Lung (tissue), 17 donors: ENCODE measurements at places on chromosomes 7 and 10. TPM values are rescaled to one million over a fixed set of nuclear protein-coding genes. Genes with fewer than 3 reads are reported as not detected.

DNA sequence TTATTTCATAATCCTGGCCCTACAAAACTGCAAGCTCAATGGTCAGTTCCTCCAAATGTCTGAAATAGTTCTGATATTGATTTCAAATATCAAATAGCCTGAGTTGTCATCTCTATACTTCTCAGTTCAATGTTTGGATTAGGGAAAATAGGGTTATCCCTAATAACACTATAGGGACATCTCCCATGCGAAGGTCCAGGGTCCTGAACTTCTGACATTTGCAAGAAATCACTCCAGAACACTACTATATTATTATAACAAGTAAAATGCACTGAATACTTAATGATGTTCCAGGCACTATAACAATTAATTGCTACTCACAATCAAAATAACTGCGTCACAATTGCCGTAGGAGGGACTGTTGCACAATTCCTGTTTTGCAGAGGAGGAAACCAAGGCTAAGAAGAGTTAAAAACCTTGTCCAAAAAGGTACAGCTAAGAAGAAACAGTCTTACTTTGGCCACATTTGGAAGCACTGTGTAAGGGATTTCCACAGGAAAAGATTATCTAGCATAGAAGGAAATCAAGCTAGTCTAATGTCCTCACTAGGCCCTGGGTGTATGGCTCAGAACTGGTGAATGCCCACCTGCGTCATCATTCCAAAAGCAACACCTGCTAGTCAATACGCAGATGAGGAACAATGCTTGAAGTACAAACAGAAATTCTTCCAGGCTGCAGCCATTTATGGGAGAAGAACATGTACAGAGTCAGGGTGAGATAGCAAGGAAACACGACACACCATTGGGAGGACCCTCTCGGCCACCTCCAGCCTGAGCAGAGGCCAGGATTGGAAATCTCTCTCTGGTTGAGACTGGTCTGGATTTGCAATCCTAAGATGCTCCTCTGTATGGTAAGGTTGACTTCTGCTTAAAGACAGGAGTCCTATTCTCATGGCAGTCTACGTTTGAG lies 48.3 kb downstream of the ABLIM1 start:
- H3K27me3 ChIP-seq: no peaks in the 10 kb centered on the region
- peaks cover 70% of the 10 kb centered on the region for H3K4me1 ChIP-seq
- peak overlapping the region; percentile 88 for H3K27ac ChIP-seq

Gene HIPK2
- total RNA-seq: 22.6 TPM

Gene SFRP4
- 2.5 TPM for total RNA-seq

Gene NEBL
- 74.7 TPM for total RNA-seq

Gene SLC39A12
- not detected for total RNA-seq

Gene MSMB
- not detected for total RNA-seq

- H3K4me1 ChIP-seq: no peaks in the 10 kb centered on the region
- DNase-seq: peak; percentile 81
- no peaks in the 10 kb centered on the region for H3K36me3 ChIP-seq
- H3K27me3 ChIP-seq: no peaks in the 10 kb centered on the region
Measured at GRCh38 chr10:120929166-120929565, 78.0 kb downstream of the WDR11 start.

DNA sequence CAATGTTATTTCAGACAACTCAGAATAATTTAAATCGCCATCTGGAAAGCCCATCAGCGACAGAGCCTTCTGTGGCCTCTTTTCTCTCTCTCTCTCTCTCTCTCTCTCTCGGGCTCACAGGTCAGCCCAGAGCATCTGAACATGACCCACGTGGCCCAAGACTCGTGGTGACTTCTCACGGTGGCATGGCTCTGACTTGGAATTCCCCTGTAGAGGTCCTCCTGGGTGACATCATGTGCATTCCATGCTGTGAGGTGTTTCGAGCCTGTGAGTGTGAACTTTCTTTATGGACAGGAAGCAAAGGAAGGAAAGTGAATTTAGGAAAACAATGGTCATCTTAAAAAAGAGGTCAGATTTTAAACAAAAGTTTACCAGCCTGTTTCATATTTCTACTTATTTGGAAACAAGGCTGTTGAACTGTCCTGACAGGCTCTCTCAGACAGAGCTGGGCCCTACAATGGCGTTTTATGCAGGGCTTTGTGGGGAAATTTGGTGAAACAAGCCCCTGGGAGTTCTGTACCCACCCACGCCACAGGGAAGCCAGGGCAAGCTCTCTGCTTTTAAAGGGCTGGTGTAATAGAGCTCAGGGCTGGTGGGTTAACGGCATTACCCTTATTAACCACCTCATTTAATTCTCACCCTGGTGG lies 359.7 kb upstream of the ZNF32 start:
- no peaks in the 10 kb centered on the region for H3K4me1 ChIP-seq
- no peak for DNase-seq
- H3K27ac ChIP-seq: peak overlapping the region; percentile 66
- no peak overlapping the region for H3K4me3 ChIP-seq
- no peaks in the 10 kb centered on the region for H3K36me3 ChIP-seq

GRCh38 chr7:142915315-142915714 lies 18.2 kb downstream of the TRPV5 start:
- H3K27ac ChIP-seq: no peak overlapping the region
- H3K4me3 ChIP-seq: no peak overlapping the region
- H3K36me3 ChIP-seq: no peaks in the 10 kb centered on the region
- no peak for DNase-seq
- no peaks in the 10 kb centered on the region for H3K4me1 ChIP-seq

DNA sequence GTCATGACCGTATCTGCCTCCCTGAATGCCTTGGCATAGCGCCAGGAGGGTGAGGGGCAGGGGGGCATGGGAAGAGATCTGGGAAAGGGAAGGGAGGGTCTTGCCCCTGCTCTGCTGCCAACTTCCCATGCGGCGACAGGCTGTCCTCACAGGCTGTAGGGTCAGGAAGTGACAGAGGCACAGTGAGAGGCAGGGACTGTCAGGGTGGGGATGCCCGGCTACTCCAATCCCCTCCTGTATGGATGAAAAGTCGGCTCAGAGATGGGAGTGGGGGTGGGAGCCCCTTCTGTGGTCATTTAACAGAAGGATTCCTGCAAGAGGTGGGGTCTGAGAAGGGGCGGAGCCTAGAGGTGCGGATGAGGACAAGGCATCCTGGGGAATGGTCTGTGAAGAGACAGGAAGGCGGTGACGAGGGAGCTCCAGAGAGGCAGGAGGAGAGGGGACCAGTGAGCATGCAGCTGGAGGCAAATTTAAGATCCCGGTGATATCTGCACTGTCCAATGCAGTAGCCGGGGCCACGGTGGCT lies 20.8 kb upstream of the UNC5B start:
- no peak overlapping the region for H3K4me3 ChIP-seq
- peaks cover 5% of the 10 kb centered on the region for H3K4me1 ChIP-seq
- DNase-seq: no peak
- H3K27me3 ChIP-seq: no peaks in the 10 kb centered on the region
- no peaks in the 10 kb centered on the region for H3K36me3 ChIP-seq
- no peak overlapping the region for H3K27ac ChIP-seq

Gene IL2RA
- 5.7 TPM for total RNA-seq

Gene PDE1C
- total RNA-seq: 10.3 TPM

Gene GTPBP10
- total RNA-seq: 20.9 TPM

Gene NPFFR1
- total RNA-seq: 2.2 TPM

DNA sequence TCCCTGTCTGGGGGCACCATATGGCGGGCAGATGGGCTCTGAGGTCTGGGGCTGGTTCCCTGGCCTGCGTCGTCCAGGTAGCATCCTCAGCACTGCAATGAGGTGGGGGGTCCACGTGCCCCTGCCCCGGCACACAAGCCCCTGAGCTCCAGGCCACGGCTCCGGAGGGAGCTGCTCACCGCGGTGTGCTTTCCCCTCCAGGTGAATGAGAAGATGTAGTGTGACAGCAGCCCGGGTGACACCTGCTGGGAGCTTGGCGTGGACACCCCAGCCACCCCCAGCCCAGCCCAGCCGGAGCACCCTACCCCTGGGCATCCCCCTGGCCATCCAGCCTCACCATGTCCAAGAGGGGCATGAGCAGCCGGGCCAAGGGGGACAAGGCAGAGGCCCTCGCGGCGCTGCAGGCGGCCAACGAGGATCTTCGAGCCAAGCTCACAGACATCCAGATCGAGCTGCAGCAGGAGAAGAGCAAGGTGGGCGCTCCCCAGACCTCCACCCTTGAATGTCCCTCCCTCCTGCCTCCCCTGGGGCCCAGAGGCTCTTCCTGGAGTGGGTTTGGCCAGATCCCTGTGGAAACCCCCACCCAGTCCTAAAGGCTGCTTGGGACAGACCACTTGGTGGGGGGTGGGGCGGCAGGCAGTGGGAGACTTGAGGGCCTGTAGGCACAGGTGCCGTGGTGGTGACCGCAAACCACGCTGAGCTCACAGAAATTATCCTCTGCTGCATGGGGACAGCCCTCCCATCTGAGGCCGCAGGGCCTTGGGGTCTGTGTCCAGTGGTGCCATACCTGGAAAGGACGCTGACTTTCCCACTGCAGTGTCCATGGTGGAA lies 38.9 kb downstream of the JAKMIP3 start:
- DNase-seq: no peak
- no peaks in the 10 kb centered on the region for H3K36me3 ChIP-seq
- no peak overlapping the region for H3K27ac ChIP-seq
- no peaks in the 10 kb centered on the region for H3K4me1 ChIP-seq
- no peak overlapping the region for H3K4me3 ChIP-seq

DNA sequence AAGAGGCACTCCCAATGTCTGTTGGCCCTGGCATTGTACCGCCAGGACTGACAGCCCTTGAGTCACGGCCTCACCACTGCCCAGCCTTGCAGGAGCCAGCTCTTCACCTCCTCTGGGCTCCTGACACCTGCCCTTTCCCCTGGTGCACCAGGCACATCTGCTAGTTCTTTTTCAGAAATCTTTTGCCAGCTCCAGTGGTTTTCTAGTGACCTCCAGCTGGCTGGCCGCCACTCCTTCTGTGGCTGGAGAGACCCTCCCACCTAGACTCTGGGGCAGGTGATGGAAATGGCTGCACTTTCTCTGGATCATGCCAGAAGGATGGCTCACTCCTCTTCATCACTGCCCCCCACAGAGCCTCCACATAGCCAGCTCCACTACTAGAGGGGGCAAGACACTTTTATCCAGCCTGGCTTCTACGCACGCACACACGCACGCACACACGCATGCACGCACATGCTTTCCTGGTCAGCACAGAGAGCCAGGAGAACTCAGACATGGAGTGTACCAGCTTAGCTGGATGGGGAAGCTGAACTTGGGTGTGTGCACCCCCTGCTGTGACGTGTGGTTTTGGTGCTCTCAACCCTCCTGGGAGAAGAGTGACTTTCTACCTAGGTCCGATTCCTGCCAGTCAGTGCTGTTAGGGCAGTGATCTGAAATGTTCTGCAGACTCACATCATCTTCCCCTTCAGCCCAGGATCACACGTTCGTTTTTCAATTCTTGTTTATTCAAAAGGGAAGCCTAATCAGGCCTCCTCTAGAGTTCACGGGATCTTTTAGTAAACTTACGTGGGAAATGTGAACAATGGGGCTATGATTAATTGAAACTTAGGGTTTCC lies 222.0 kb downstream of the PRPF18 start:
- H3K27ac ChIP-seq: peak overlapping the region; percentile 20
- DNase-seq: no peak
- no peaks in the 10 kb centered on the region for H3K36me3 ChIP-seq
- H3K4me1 ChIP-seq: peaks cover 16% of the 10 kb centered on the region

Gene CYP3A7
- total RNA-seq: 0.64 TPM

Gene EPO
- not detected for total RNA-seq

DNA sequence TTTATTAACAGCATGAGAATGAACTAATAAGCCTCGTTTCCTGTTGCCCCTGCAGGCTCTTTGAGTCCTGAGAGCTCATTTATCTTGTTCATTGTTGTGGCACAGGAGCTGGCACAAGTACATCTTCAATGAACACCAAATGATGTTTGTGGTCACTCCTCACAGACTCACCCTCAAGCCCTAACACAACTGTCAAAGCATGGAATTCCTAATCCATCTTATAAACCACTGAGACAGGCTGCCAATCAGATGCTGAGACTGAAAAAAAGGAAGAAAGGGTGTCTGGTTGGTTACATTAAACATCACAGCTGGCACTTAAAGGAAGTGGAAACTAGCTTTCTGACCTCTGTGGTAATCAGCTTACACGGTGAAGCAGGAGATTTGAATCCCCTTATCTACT lies 7.7 kb upstream of the CCDC172 start:
- no peaks in the 10 kb centered on the region for H3K27me3 ChIP-seq
- DNase-seq: no peak
- no peaks in the 10 kb centered on the region for H3K4me1 ChIP-seq

DNA sequence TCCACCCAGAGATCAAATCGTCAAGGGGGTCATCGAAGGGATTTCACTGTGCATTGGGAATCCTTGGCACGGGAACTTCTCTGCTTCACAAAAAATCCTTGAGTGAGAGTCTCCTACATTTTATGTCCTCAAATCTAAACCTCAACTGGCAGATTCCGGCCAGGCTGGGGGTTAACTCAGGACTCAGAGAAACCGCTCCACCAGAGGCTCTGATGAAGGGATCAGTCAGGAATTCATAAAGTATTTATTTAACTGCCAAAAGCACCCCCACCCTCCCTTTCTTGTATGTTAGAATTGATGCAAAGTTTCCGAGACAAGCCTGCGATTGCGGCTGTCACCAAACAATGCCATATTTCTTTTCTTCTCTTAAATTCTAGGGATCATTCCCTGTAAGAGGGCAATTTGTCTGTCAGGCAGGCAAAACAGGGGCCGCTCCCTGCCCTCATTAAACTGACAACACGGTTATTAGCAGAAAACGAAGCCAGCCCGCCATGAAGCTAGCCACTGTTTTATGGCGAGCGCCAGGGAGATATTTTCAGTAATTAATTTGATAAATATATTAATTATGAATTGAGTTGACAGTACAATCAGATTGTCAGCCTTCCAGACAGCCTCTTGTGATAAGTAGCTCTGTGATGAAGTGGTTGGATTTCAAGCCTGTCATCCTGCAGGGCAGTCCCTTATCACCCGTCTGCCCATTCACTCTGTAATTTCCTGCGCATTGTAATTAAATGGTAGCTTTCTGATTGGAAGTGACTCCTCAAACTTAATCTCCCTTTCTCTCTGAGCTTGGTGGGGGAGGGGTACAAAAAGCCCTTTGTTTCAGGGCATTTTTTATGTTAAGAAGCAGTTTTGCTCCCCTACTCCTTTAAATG lies 153.0 kb upstream of the GPR26 start:
- H3K27ac ChIP-seq: no peak overlapping the region
- no peaks in the 10 kb centered on the region for H3K4me1 ChIP-seq

- no peaks in the 10 kb centered on the region for H3K27me3 ChIP-seq
- H3K27ac ChIP-seq: no peak overlapping the region
- no peak for DNase-seq
- H3K4me3 ChIP-seq: no peak overlapping the region
- H3K36me3 ChIP-seq: no peaks in the 10 kb centered on the region
- H3K4me1 ChIP-seq: peaks cover 4% of the 10 kb centered on the region
Measured at GRCh38 chr7:131369354-131369753, 41.7 kb downstream of the MKLN1 start.

Gene COL17A1
- total RNA-seq: 0.92 TPM

GRCh38 chr7:116315293-116315692 lies 105.0 kb downstream of the TES start:
- peaks cover 10% of the 10 kb centered on the region for H3K4me1 ChIP-seq
- DNase-seq: no peak
- H3K36me3 ChIP-seq: no peaks in the 10 kb centered on the region
- H3K27me3 ChIP-seq: no peaks in the 10 kb centered on the region

Gene FKBP6
- not detected for total RNA-seq

GRCh38 chr10:113420057-113420732 lies 132.7 kb upstream of the HABP2 start:
- H3K4me3 ChIP-seq: no peak overlapping the region
- no peaks in the 10 kb centered on the region for H3K27me3 ChIP-seq
- no peaks in the 10 kb centered on the region for H3K36me3 ChIP-seq
- H3K27ac ChIP-seq: no peak overlapping the region
